ENCODE measurements at places on chromosomes 6 and 20.

- no peak for DNase-seq
Measured at GRCh38 chr6:119612176-119612891, 262.8 kb upstream of the MAN1A1 start.

- DNase-seq, result no peak
Measured at GRCh38 chr20:41219824-41220223, 82.5 kb downstream of the PLCG1 start.

DNA sequence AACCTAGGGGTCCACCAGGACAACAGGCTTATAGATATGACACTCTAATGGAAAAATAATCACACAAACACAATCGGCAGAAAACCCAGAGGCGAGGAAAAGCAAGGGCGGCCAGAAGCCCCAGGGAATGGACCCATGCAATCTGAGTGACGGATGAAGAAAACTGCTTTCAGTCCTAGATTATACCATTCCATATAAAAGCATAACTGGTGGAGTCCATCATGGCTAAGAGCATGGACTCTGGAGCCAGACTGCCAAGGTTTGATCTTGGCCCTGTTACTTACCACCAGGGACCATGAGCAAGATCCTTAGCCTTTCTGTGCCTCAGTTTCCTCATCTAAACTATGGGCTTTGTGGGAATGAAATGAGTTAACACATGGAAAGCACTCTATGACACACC is 3.7 kb downstream of the SLC22A16 start:
- DNase-seq, result no peak

- no peak for DNase-seq
Measured at GRCh38 chr6:111230351-111231089, 143.2 kb downstream of the SLC16A10 start.

DNA sequence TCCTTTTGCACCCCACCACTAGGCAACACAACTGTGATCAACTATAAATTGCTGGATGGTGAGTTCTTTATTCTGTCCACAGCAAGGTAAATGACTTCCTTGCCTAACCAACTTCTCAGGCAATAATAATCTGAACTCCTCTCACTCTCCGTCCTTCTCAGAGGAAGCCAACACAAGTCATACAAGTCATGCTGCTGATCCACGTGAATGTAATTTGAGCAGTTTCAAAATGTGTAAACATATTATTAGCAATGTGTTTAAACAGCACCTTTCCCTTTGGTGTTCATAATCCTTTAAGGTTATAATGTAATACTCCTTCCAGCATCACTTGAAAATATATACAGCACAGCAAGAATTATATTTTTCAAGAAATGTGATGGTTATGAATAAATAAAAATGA is 127.9 kb downstream of the QRSL1 start:
- DNase-seq, result no peak

- DNase-seq, result no peak
Measured at GRCh38 chr20:41320976-41321375, 3.4 kb upstream of the ZHX3 start.

GRCh38 chr6:108966855-108967755 is 118.9 kb downstream of the ARMC2 start:
- no peak for DNase-seq

All from RWPE2 (cell line).